Stimulated activated CD4-positive, alpha-beta T cell treated with anti-CD3 and anti-CD28 coated beads, Interleukin-1b, Interleukin-23, amount 100 ng/mL, for 24 hours (primary cell): ENCODE measurements at places on chromosomes 3 and 15.

- DNase-seq: peak; percentile 16
Measured at GRCh38 chr15:88331291-88331690, 74.8 kb upstream of the NTRK3 start.

GRCh38 chr3:141738891-141739363 lies 829 bp downstream of the RNF7 start:
- no peak for DNase-seq

DNA sequence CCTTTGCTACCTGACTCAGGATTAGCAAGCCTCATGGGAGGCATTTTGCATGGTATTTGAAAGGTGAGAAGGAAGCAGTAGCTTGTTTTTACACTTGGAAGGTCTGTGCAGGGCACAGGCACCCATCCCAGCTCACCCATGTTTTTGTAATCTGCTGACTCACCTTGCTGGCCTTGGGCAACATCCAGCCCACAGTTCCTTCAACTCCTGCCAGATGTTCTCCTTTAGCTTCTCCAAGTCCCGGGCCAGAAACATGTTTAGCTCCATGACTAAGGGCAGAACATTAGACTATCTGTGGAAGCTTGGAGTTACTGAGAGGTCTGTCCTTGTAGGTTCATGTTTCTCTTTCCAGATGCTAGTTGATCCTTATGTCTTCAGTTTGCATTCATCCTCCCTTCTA lies 12.4 kb upstream of the ZNF770 start:
- DNase-seq: no peak

DNA sequence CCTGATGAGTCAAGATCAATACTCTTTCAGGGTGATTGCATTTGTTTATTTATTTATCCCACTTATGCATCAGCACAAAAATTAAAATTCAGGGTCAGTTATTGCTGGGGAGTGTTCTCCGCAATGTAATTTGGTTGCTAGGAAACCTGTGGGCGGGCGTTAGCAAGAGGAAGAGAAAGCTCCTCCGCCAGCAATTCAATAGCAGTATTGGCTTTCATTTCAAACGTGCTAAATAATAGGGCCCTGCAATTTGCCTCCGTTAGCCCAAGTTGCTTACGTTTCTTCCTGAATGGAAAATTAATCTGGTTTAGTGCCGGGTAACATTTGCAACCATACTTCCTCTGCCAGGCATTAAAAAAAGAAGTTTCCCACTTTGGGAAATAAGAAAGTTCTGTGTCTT lies 35.5 kb upstream of the PLCL2 start:
- DNase-seq: peak; percentile 32

DNA sequence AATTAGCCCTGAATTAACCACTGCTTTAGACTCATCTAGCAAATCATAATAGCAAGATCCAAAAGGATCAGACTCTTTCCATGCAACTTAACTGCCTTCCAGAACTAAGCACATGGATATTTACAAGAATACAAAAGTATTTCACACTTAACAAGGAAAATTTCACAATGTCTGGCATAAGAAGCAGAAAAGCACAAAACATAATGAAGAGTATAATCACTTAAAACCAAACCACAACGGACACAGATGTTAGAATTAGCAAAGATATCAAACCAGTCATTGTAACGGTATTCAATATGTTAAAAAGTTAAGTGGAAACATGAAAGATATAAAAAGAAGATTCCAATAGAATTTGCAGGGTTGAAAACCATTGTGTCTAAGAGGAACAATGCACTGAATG lies 51.5 kb upstream of the COL6A6 start:
- DNase-seq: no peak

GRCh38 chr3:54445630-54446029 lies 323.3 kb downstream of the CACNA2D3 start:
- DNase-seq: no peak

DNA sequence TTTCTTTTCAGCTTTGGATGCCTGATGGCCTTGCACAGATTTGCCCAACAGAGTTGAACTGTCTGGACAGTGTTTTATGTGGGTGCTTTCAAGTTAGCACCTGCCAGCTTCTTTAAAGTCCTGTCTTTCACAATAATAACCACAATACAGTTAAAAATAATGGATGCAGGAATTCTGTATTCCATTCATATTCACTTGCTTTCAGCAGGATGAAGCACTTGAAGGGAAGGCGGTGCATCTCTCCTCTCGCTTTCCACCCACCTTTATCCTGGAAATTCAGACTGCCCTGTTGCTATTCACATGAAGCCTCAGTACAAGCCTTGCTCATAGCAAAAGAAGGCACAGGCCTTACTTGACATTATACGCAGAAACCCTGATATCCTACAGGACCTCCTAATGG lies 26.5 kb upstream of the GYG1 start:
- no peak for DNase-seq

DNA sequence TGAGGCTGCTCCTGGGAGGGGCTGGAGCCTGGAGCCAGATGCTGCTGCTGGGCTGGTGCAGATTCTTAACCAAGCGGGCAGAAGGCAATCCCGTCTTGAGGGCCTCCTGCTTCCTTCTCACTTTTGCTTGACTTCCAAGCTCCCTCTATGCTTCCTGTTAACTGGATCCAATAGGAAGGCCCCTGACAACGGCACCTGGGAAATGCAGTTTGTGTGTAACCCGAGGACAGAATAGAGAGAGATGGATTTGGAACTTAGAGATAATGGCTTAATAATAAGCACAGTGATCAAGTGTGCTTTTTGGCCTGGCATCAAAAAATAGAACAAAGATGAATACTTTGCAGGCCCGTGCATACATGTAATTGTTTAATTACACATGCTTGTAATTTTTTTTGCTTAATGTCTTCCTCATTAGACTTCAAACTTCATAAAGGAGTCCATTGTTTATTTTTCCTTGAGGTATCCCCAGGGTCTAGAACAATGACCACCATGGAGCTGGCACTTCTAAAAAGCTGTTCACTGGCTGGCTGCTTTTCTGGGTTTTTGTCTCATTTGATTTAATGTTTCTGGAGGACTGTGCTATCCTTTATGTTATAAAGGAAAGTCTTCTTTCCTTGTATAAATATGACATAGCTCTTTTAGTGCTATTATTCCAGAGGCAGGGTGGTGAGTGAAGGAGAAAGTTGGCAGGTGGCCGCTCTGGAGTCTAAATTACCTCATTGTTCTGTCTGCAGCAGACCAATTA lies 63.3 kb upstream of the MITF start:
- no peak for DNase-seq

DNA sequence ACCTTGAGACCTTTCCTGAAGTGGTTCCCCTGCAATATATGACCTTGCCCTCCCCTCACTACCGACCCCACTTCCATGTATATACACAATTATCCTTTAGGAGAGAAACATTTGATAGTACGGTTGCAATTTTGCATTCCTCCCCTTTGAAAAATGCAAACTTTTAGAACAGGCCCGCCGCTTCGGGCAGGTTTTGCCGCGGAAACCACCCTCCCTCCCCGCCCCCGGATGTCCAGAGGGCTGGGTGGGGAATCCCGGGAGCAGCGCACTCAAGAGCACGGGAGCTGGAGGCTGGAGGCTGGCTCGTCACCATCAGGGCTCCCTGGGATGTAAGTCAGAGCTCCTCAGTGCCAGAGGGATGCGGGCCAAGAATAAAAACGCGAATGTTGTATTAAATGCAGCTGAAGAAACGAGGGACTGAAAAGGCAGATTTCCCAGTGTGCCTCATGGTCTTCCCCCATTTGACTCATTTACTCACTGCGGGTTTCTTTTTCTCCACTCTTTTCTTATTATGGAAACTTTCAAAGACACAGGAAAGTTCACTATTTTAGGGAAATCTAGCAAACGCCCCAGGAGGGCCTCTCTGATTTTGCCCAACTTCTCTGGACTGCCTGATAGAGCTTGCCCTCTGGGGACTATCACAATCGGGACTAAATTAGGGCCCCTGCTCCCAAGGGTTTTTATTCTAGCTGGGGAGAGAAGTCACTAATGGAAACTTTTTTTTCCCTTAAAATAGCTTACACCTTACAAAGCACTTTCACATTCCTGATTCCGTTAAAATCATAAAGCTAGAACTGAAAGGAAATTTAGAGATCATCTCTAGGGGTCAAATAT lies 2.9 kb upstream of the USP3 start:
- DNase-seq: no peak

DNA sequence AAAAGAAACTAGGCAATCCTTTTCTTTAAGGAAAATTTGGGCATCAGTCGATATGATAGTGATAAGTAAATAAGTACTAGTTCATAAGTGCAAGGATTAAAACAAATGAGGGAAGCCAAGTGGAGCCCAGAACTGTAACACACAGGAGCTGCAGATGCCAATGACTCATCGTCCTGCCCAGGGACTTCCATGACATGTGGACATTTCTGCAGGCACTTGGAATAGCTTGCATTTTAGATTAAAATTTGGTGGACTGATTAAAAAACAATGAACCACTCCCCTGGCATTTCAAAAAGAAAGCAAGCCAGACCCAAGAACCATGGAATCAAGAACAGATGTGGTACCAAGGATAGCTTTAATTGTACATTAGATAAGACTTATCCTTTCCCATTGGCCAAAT lies 2.9 kb downstream of the SAMD7 start:
- DNase-seq: no peak

DNA sequence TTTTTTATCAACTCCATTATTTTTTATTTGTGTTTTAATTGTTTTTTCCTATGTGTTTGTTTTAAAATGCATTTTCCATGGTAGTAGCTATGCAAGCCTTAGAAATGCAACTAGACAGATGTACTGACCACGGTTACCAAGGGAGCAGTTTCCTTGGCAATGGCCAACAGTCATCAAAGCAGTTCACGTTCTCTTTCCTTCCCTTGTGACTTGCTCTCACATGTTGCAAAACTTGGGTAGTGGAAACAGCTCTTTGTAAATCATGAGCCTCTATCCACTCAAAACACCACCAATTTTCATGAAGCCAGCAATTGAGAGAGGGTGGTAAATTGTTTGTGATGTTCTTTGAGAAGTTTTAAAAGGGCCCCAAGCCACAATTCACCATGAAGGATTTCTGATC lies 499.4 kb upstream of the MDFIC2 start:
- DNase-seq: no peak

GRCh38 chr15:65532738-65533051 lies 2.4 kb downstream of the HACD3 start:
- DNase-seq: no peak

DNA sequence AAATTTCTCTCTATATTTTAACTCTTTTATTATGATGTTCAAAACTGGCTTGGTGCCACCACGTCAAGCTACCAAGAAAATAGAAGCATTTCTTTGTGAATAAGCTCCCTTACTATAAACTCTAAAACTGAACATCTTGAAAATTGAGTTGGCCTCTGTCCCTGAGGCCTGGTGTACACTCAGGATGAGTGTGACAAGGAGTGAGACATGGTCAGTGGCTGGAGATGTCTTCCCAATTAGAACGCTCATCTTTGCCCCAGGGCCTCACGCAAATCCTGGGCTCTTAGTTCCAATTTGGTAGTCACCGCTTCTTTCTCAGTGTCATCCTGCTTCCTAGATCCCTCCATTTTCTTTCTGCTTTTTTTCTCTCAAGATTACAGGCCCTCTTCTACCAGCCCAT lies 26.2 kb downstream of the SLC2A2 start:
- DNase-seq: no peak

DNA sequence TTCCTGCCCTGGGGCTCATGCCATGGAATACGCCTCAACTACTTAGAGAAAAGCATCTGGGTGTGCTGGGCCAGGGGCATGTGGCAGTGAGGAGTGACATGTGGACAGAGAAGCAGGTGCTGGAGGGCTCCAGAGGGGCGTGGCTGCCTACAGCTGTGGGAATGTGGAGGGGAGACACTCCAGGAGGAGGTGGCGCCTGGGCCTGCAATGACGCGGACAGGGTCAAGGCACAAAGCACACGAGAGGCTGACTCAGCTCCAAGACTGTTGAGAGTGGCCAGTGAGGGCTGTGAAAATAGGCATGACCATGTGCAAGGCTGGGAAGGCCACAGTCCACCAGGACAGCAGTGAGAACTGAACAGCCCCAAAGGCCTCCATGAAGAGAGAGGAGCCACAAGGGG lies 48.5 kb downstream of the PTH1R start:
- no peak for DNase-seq

- DNase-seq: no peak
Measured at GRCh38 chr3:116445311-116445841, at the start of gene LSAMP. LSAMP (minus strand) TSS chr3:116445487.

DNA sequence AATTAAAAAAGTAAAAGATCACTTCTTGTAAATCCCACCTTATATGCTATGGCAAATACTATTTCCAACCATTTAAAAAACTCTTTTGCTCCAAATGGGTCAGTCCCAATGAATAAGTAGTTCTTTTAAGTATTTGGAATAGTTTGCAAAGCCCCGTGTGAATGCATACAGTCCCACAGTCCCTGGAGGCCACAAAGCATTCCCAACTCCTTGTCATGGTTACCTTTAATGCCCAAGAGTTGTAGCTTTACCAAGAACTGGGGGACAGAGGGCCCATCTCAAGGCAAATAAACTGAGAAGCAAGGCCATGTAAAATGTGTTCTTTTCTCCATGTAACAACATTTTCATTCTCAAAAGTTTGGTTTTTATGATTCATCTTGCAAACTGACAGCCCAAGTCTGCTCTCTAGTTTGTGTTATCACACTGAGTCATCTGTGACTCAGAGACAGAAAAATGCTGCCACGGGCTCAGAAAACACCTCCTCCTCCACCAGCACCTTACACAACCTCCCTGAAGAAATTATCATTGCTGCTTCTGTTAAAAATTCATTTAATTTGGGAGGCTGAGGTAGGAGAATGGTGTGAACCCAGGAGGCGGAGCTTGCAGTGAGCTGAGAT lies 336.2 kb downstream of the ERC2 start:
- DNase-seq: no peak

DNA sequence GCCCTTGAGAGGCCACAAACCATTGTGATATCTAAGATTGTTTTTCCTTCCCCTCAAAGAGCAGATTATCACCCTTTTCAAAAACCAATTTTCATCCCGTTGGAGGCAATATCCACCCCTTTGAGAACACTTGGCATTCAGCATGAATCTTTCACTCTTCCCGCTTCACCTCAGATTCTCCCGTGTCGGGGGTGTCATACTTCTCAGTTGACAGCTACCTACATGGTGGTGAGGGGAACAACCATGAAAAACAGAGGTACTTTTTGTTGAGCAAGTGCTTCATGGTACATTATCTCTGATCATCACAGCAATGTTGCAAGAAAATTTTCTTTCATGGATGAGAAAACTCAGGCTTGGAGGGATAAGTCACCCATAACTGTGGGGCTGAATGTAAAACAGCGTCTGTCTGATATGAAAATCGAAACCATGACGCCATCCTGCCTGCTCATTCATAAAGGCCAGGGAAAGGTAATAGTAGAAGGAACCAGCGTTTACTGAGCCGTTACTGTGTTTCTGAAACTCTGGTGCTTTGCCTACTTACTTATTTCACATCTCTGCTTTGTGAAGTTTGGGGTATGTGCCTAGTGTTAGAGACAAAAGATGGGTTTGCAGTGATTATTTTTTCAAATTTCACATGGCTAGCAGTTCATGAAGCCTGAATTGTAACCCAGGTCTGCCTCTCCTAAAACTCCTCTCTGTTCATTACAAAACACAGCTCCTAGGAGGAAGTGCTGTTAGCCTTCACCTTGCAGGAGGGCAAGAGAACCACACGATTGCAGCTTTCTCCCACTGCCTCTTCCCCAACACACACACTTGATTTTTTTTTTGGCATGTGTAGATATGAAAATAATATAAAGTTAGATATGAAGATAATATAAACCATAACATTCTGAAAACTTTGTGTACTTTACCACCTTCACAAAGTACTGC lies 35.4 kb downstream of the SV2B start:
- DNase-seq: no peak
